SK-MEL-5 (cell line): ENCODE measurements at places on chromosomes 5 and 9.

DNA sequence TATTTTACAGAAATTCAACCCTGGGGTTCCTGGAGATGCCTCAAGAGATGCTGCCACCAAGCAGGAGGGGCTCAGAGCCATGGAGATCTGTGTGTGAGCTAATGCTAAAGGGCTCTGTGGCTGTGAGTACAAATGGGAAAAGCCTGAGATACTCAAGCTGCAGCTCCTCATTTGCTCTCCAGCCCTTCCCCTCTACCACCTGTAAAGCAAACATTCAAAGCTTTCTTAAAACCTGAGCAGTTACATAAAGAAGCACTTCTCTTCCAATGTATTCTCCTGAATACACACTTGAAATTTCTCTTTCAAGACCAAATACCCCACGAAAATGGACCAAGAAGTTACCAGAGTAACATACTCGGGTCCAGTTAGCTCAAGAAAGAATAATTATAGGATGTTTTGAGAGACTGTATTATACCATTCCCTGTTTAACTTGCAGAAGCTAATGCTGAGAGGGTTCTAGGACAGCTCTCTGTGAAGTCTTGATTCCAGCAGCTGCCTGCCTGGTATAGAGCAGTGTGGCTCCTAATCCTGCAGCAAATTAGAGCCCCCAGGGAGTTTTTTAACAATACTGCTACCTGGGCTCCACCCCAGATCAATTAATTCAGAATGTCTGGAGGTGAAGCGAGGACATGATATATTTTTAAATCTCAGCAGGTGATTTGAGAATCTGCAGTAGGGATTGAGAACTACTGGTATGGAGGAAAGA is 21.1 kb downstream of the RGS7BP start:
- no peak for DNase-seq

DNA sequence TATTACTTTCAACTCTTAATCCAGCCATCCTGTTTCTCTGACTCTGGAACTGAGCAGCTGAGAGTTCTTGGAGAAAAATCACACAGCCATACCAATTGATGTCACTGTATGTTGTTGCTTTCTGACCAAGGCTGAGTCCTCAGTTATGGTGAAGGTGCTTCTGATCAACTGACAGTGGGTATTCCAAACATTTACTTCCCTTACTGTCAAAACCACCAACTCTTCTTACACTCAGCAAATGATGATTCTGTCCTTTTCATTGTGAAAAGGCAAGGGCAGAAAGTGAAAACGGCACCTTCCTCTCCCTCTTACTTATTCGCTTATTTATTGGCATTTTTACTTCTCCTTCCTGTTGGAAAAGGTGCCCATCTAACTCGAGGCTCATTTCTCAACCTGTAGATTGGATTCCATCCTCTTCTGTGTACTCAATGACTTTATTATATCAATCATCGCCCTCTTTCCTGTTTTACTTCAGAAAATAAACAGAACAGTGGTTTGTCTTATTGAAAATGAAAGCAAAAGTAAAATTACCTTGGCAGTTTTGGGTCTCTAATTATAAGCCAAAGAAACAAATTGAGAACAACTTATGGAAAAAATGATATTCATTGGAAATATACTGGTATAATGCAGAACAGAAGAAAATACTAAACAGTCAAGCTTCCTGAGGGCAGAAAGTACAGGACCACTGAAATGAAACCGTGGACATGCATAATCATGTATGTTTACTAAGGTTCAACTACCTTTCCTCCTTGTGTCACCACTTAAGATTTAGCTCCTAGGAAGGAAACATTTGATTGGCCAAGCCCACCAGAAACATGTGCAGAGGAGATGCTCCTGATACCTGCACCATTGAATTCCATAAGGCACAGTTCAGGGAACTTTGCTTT is 104.5 kb upstream of the CHD1 start:
- peak; percentile 34 for DNase-seq

DNA sequence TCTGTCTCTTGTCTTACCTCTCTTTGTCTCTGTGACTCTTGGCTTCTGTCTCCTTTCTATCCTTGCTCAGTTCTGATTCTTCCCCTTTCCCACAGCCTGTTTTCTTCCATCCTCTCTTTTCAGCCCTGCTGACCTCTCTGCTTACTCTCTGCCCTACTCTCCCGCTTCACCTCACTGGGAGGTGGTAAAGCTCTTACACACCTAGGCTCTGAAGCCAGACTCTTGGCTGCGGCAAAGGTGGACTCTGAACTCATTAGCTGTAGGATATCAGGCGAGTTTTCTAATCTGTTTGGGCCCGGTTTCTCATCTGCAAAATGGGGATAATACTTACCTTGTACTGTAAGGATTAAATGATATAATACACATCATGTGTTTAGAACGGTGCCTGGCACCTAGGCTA is 11.1 kb downstream of the PCDH1 start:
- DNase-seq, result no peak

- DNase-seq, result no peak
Observed at GRCh38 chr5:68370196-68370595, 154.6 kb downstream of the PIK3R1 start.

DNA sequence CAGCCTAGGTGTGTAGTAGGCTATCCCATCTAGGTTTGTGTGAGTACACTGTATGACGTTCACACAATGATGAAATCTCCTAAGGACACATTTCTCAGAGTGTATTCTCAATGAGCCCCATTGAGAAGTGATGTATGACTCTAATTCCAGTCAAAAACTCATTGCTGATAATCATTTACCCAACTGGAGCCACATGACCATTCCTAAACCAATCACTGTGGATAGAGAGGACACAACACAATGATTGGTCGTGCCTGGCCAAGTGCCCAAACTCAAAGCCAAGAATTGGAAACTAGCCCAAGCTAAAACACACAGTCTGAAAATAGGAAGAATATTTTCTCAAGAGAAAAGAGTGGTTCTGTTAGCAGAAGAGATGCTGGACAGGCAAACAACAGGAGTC is 191.2 kb downstream of the ZNF462 start:
- DNase-seq, result no peak

- no peak for DNase-seq
Observed at GRCh38 chr5:116288524-116288923, 203.7 kb downstream of the COMMD10 start.

DNA sequence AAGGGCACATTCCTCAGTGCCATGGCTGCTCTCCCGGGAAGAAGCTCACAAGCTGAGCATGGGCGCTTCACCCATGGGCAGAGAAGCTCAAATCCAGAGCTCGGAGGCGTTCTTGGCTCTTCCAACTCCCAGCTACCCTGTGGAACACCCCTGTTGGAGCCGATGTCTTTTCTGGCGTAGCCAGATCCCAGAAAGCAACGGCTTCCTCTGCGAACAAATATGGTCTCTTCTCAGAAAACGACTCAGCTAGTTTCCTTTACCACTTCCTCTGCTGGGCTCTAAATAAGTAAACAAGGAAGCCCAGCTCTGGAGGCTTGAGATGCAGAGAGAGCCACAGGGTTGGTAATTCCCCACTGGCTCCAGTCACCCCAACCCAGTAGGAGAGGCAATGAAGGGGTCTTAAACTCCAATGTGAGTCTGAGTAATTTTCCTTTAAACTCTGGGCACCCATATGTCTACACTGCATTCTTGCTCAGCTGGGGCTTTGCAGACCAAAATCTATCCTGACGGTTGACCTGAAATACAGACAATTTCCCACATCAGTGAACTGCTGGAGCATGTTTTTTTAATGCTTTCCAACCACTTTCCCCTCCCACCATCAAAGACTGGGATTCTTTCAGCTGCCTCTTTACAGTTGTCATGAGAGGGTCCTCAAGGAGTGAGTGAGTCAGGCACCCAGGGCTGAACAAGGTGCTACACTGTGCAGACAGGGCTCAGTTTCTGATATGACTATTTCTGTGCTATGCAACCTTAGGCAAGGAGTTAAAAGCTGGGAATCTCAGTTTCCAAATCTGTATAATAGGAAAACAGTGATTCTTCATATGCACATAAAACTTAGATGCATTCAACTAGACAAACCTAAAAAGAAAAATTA is at the start of gene LCP2:
Gene LCP2, minus strand, starts transcription at position 189 of the 874 bp plus-strand sequence. Its CDS starts 166 bp downstream, at position 23.
- DNase-seq, result no peak
